NCI-H2029 treated with DMSO at 0.1 percent for 48 hours (cell line): ENCODE measurements at places on chromosomes 12 and 14.

- DNase-seq = no peak
Observed at GRCh38 chr12:53869500-53869899, 69.1 kb upstream of the HOXC13 start.

DNA sequence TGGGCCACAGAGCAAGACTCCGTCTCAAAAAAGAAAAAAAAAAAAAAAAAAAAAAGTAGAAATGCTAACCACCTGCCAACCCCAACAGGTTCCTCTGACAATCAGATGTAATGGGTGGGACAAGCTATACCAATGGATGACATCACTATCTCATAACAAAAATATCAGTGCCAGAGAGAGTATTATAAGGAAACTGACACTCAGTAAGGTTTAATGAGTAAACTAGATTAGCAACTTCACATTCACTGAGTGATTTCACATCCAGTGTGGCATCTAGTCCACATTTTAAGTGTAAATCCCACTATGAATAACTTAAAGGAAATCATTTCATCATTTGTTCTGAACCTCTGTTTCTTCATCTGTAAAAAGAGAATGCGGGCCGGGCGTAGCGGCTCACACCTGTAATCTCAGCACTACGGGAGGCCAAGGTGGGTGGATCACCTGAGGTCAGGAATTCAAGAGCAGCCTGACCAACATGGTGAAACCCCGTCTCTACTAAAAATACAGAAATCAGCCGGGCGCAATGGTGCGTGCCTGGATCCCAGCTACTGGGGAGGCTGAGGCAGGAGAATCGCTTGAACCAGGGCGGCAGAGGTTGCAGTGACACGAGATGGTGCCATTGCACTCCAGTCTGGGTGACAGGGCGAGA, 1.8 kb downstream of the SART3 start:
- no peak for DNase-seq

- no peak for DNase-seq
Observed at GRCh38 chr14:33134975-33135374, 196.3 kb downstream of the NPAS3 start.

DNA sequence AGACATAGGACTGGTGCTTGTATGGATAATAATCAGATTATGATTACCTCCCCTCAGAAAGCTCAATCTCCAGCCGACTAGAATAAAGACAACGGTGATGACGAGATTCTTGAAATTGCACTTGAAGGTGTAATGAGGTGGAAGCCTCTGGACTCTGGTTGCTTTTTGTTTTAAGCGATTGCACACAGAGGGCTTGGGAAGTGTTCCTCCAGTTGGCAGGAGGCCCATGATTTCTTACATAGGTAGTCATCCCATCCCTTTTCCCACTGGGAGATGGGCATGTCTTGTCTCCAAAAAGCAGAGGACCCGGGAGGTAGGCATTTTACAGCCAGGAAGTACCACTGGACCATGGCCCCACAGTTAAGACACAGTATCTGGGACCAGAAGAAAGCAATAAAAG, 165.7 kb upstream of the FKBP4 start:
- no peak for DNase-seq

DNA sequence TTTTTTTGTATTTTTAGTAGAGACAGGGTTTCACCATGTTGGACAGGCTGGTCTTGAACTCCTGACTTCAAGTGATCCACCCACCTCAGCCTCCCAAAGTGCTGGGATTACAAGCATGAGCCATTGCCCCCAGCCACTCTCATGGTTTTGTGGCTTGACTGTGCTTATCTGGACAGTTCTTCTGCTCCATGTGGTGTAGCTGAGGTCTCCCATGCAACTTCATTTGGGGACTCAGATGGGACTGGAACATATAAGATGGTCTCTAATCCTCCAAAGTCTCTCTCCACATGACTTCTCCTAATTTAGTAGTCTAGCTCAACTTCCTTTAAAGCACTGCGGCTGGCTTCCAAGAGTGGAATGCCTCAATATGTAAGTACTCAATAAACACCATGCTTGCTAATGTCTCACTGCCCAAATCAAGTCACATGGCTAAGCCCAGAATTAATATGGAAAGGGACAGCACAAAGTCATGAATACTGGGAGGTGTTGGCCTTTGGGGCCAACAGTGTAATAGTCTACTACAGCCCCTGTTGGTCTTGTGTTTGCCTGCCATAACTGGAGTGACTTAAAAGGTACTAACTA, 7.4 kb downstream of the INHBC start:
- no peak for DNase-seq

- DNase-seq = no peak
Observed at GRCh38 chr12:98399532-98399931, 115.9 kb upstream of the TMPO start.

- DNase-seq = no peak
Observed at GRCh38 chr12:43805149-43805859, 813 bp downstream of the TWF1 start.

GRCh38 chr14:21107283-21107800, 6.5 kb downstream of the TMEM253 start:
- DNase-seq = no peak

DNA sequence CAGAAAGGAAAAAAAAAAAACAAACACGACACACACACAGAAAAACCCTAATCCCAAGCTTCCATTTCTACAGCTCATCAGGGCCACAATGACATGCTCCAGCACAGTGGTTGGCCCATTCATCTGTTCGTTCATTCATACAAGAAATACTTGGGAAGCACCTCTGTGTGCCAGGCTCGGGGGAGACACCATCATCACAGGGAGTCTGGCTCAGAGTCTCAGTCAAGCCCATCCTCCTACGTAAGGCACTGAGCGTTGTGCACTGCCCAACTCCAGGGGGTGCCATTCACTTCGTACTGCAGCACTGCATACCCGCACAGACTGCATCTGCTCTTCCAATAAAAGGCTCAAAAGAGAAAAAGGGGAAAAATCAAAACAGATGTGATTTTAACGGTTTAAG, 15.3 kb downstream of the VPS37B start:
- peak; percentile 11 for DNase-seq

DNA sequence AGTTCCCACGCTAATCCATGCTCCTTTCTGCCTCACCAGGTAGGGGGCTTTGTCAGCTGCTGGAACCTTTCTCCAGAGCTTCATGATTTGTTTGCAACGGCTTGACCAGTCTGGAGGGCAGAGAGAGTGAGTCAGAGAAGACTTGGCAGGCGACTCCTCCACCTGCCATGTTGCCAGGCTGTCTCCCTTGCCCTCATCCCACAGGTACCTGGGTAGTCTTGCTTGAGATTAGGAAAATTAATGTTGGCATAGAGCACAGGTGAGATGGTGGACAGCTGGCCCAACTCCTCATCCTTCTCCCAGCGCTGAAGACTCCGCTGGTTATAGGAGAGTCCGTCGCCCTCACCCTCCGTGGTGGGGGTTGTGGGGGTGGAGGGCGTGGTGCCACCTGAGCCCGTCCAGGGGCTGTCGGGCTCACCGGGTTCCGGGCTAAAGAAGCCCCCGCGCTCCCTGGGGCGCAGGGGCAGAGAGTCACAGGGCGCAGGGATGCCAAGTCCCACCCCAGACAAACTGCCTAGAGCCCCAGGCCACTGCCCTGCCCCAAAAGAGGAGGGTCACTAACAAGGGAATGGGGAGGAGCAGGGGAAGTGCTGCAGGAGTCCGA, 18.6 kb downstream of the KMT2D start:
- DNase-seq = no peak

GRCh38 chr12:65330331-65330730, 51.8 kb downstream of the MSRB3 start:
- no peak for DNase-seq

DNA sequence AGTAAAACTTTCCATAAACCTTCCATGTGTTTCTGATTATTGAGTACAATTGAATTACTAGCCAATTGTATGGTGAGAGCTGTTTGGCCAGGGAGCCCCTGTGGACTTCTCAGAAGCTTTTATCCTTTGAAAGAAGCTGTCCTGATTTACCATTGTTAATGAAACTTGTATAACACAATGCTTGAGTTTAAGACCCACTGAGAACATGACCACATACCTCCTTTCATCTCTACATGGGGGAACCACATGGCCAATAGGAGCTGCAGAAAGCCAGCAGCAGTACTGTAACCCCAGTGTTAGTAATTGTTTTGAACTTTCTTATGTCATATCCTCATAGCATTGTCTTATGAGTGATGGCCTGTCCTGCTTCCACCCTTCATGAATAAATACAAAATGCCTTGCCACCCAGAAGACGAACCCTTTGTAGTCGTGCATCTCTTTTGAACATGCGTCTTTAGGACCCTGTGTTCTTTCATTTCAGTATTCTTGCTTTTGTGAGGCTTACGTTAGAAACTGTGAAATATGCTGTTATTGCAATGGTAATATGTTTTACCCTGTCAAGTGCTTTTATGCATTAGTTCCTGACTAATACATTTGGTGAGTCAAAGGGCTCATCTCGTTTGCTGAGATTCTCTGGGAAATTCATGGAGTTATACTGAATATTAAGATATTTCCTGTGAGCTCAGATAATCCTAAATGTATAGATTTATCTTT, 815.7 kb downstream of the NRXN3 start:
- no peak for DNase-seq

- DNase-seq = no peak
Observed at GRCh38 chr14:76763096-76764041, 2.1 kb downstream of the VASH1 start.

DNA sequence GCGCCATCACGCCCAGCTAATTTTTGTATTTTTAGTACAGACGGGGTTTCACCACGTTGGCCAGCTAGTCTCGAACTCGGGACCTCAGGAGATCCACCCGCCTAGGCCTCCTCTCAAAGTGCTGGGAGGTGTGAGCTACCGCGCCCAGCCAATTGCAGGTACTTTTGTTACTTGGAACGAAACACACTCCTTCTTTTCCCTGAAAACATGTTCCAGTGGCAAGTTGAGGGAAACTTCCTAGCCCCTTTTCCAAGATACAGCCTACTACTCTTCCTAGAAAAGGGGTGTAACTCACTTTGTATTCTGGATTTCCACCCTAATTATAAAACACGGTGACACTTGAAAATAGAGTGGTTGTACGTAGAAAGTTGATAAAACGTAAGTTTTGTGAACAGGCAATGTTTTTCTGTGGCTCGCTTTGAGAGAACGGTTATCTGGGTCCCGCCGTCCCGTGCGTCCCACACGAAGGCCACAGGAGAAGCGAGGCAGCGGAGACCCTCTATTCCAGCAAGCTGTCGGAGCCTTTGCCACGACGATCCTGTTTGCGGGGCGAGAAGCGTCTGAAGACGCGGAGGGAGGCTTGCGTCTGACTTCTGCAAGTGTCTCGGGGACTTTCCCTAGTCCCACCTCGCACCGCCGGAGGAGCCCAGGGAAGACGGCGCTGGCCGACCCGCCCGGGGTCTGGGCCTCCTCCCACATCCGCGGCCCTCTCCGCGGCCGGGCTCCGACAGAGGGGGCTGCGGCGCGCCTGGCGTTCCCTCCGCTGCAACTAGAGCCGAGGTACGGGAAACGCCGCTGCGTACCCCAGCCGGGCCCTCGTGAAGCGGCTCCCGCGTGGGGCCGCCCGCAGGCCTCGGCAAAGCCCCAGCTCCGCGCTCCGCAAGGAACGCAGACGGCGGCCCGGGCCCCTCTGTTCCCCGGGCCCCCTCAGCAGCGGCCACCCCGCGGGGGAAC, 745 bp downstream of the CDCA4 start:
- no peak for DNase-seq

- DNase-seq = no peak
Observed at GRCh38 chr14:22300646-22301045, 288.4 kb downstream of the DAD1 start.

- DNase-seq = no peak
Observed at GRCh38 chr12:56046027-56046780, 4.5 kb downstream of the RPS26 start.

DNA sequence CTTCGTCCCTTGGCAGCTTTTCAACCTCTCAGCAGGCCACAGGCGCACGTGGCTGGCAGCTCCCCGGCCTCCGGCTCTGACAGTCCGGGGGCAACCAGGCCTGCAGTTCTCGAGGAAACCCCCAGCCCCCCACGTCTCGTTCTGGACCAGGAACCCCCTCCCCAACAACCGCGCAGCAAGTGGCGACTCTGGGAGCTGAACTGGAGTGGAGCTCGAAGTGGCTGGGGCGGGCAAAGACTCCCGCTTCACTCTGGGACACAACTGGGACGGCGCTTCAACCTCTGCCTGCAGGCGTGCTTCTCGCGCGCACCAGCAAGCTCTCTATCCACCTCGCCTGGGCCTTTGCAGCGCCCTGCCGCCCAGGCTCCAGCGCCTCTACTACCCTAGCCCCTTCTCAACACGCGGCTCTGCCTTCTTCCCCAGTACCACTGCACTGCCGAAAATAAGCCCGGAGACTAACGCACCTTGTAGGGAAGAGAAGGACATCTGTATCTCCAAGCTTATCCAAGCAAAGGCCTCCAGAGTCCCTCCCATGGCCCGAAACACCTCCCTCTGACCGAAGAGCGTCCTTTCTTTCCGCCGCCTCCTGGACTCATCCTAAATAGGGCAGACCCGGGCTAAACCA, 2.4 kb upstream of the NKX2-1 start:
- DNase-seq = no peak

GRCh38 chr14:99596772-99597171, 7.2 kb downstream of the CCDC85C start:
- no peak for DNase-seq

- no peak for DNase-seq
Observed at GRCh38 chr12:78793491-78793890, 71.1 kb upstream of the SYT1 start.

DNA sequence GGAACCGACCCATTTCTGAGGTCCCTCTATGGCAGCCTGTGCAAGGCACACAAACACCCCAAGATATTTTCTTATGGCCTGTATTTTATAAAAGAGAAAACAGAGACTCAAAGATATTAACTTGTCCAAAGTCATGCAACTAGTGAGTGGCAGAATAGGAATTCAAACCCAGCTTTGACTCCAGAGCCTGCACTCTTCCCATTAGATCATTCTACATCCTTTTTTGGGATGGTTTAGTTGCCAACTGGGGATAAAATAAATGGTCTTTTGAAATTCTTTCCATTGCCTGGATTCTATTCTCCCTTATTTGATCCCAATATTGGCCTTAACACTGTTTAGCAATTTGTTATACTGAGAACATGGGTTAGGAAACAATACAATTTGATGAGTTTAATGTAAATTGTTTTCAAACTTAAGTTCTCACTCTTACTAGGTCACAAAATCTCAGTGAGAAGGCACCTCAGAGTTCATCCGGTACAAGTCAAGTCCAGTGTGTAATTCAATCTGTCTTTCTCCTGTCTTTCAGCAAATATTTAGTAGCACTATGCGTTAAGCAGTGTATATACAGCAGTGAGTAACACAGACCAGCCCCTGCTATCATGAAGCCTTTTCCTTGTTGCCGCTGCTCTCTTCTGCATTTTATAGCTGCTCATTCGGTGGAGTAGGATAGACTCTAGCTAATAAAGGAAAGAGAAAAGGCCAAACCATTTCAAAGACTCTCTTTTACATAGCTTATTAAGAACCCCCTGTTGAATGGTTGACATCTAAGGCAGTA, 162.1 kb upstream of the IFNG-AS1 start:
- DNase-seq = no peak
